Upper lobe of left lung (tissue), 6 donors: ENCODE measurements at places on chromosomes 12 and 14. TPM values are rescaled to one million over a fixed set of nuclear protein-coding genes. Genes with fewer than 3 reads are reported as not detected.

DNA sequence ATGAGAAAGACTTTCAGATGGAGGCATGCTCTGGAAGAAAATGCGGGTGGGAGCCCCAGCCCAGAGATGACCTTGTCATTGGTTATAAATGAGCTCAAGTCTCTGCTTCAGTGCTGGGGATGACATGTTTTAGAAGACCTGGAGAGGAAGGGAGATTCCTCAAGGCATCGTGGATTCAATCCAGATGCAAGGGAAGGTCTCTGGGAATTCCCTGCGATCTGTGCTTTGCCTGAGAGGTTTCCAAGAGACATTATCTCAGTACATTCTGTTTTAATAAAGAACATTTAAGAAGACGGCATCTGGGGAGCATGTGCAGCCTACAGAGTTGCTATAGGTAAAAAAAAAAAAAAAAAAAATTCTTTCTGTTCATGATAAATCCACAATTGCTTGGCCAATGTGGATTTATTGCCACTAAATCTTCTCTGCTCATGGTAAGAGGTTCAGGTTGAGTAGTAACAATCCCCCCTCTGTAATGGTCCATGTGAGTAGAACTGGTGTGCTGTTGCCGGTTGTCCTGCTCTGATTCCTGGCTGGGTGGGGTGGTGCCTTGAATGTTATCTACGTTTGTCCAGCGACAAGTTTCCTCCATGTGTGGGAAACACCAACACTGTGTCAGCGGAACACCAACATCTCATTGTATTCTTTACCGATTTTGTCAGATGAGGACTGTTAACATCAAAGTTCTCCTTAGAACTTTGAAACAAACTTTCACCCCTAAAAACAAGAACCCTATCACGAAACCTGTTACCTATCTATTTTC is 230.0 kb downstream of the MSRB3 start:
- H3K4me1 ChIP-seq = no peaks in the 10 kb centered on the region
- DNase-seq = no peak
- no peaks in the 10 kb centered on the region for H3K27me3 ChIP-seq
- H3K36me3 ChIP-seq = no peaks in the 10 kb centered on the region
- H3K27ac ChIP-seq = no peak overlapping the region

GRCh38 chr12:94264736-94265485 is 116.5 kb downstream of the PLXNC1 start:
- H3K36me3 ChIP-seq = no peaks in the 10 kb centered on the region
- peak overlapping the region; percentile 50 for H3K27ac ChIP-seq
- no peak overlapping the region for H3K4me3 ChIP-seq
- H3K4me1 ChIP-seq = peaks cover 39% of the 10 kb centered on the region

GRCh38 chr12:96516472-96517430 is 27.4 kb downstream of the CFAP54 start:
- peaks cover 3% of the 10 kb centered on the region for H3K4me1 ChIP-seq
- H3K27me3 ChIP-seq = no peaks in the 10 kb centered on the region
- H3K27ac ChIP-seq = no peak overlapping the region
- no peak for DNase-seq

GRCh38 chr12:131065801-131066200 is 112.1 kb downstream of the ADGRD1 start:
- DNase-seq = no peak
- H3K27me3 ChIP-seq = no peaks in the 10 kb centered on the region
- H3K4me1 ChIP-seq = no peaks in the 10 kb centered on the region
- H3K27ac ChIP-seq = no peak overlapping the region
- no peaks in the 10 kb centered on the region for H3K36me3 ChIP-seq

DNA sequence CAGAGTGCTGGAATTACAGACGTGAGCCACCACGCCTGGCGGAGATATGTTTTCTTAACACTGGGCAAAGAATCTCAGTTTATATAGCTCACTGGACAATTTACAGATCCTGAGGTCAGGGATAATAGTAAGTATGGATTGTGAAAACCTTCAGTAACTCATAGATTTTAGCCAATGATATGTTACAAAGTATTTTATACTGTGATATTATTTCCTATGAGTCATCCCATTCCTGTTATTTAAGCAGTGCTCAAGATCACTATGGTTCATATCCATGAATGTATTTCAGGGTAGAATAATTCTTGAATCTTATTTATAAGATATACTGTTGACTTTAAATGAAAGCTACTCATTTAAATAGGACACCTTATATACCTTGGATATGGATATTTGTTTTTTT is 107.2 kb downstream of the RAD51B start:
- no peak overlapping the region for H3K4me3 ChIP-seq
- no peaks in the 10 kb centered on the region for H3K27me3 ChIP-seq
- no peaks in the 10 kb centered on the region for H3K4me1 ChIP-seq
- no peak overlapping the region for H3K27ac ChIP-seq
- no peaks in the 10 kb centered on the region for H3K36me3 ChIP-seq
- no peak for DNase-seq

GRCh38 chr12:112087055-112087850 is 21.3 kb downstream of the NAA25 start:
- H3K36me3 ChIP-seq = peaks cover 10% of the 10 kb centered on the region
- H3K27me3 ChIP-seq = no peaks in the 10 kb centered on the region
- H3K27ac ChIP-seq = no peak overlapping the region
- no peak for DNase-seq
- no peaks in the 10 kb centered on the region for H3K4me1 ChIP-seq

DNA sequence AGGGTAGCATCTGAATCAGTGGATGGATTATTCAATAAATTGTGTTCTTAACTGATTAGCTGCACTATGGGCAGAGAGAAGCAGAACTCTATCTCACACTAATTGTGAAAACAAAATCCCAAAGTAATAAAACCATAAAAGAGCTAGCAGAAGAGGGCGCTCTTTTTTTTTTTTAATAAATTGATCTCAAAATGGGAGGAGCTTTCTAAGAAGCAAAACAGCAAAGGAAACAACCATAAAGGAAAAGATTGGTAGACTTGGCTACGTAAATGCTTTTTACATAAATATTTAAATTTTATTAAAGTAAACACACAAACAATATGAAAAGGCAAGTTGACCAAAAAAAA is 1.5 kb upstream of the TM7SF3 start:
- H3K27me3 ChIP-seq = no peaks in the 10 kb centered on the region
- H3K4me1 ChIP-seq = peaks cover 28% of the 10 kb centered on the region
- no peaks in the 10 kb centered on the region for H3K36me3 ChIP-seq
- no peak overlapping the region for H3K4me3 ChIP-seq
- DNase-seq = no peak

DNA sequence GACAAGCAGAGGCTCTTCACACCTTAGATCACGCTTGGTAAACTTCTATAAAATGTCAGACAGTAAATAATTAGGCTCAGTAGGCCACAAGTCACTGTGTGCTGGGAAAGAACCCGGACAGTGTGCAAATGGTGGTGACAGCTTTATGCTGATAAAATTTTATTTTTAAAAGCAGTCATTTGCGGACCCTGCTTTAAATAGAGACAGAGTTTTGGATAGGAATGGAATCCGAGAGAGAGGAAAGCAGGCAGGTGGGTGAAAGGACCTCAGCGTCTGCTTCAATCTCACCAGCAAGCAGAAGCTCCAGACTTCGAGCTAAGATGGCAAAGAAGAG is 21.4 kb downstream of the ANKLE2 start:
- no peak for DNase-seq
- H3K4me3 ChIP-seq = no peak overlapping the region
- no peaks in the 10 kb centered on the region for H3K27me3 ChIP-seq
- H3K36me3 ChIP-seq = peaks cover 100% of the 10 kb centered on the region

DNA sequence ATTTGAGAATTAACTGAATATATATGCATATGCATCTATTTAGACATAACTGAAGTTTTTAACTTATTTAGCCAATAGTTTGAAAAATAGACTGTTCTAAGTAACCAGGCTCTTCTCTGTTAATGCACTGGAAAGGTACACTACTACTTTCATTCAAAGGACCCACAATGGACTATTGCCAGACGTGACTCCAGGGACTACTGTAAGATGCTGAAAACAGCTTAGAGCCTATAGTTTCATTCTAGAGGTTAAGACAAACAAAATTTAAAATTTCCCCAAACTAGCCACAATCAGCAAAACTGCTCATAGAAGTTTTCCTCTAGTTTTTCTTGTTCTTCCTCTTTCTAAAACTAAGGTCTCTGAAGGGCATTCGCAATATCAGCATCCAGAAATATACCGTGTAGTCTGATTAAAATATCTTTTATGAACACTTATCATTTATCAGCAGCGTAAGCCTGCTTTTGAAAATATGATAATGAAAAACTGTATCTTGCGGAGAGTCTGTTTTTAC is 10.4 kb downstream of the APPL2 start:
- peaks cover 81% of the 10 kb centered on the region for H3K4me1 ChIP-seq
- H3K36me3 ChIP-seq = peaks cover 6% of the 10 kb centered on the region
- no peak overlapping the region for H3K27ac ChIP-seq

The PLEKHD1 gene
- 1.7 TPM for total RNA-seq

- H3K4me3 ChIP-seq = no peak overlapping the region
- no peaks in the 10 kb centered on the region for H3K36me3 ChIP-seq
- H3K4me1 ChIP-seq = no peaks in the 10 kb centered on the region
- H3K27me3 ChIP-seq = no peaks in the 10 kb centered on the region
- DNase-seq = no peak
- no peak overlapping the region for H3K27ac ChIP-seq
These were observed 521.2 kb upstream of the TBX3 start for GRCh38 chr12:115204957-115205754.

GRCh38 chr12:81274637-81275529 is 197.0 kb downstream of the ACSS3 start:
- H3K27me3 ChIP-seq = no peaks in the 10 kb centered on the region
- no peaks in the 10 kb centered on the region for H3K36me3 ChIP-seq
- no peak overlapping the region for H3K4me3 ChIP-seq
- no peak for DNase-seq

- H3K4me3 ChIP-seq = no peak overlapping the region
- peaks cover 39% of the 10 kb centered on the region for H3K4me1 ChIP-seq
- no peak overlapping the region for H3K27ac ChIP-seq
These were observed 49.9 kb downstream of the PPP2R5E start for GRCh38 chr14:63493246-63493645.

GRCh38 chr14:69151458-69152180 is 1.3 kb downstream of the DCAF5 start:
- H3K36me3 ChIP-seq = peaks cover 2% of the 10 kb centered on the region
- H3K4me3 ChIP-seq = peak overlapping the region; percentile 91

DNA sequence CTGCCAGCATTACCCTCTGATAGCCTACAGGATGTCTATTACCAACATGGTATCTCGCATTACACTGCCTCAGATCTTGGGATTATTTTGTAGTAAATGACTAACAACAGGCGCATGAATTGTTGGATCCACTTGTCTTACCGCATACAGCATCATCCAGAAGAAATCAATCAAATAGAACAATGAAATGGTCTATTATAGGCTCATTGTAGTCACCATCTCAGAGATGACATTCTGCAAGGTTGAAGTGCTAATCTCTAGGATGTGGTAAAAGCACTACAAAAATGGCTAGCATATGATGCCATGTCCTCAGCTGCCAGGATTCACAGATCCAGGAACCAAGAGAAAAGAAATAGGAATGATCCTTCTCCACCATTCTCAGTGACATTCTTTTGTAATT is 52.0 kb downstream of the WASHC3 start:
- no peaks in the 10 kb centered on the region for H3K27me3 ChIP-seq
- H3K27ac ChIP-seq = no peak overlapping the region
- peaks cover 11% of the 10 kb centered on the region for H3K36me3 ChIP-seq
- H3K4me1 ChIP-seq = no peaks in the 10 kb centered on the region
- DNase-seq = no peak
- H3K4me3 ChIP-seq = no peak overlapping the region

The SNRNP35 gene
- 50.3 TPM for total RNA-seq

DNA sequence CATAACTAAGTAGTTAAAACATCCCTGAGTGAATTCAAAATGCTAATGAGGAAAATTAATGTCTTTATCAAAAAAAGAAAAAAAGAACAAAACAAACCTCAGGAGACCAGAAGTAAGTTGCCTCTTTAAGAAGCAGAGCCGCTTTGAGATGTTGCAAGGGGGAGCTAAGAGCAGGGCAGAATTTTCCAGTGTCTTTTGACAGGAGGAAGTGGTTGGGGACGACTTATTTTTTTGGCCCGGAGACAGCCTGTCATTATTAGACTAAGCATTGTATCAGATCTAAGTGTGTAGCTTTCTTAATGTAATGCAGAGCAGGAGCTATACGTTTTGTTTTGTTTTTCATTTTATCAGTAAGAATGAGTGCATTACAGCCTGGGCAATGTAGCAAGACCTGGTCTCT is 206.6 kb downstream of the CACNA1C start:
- no peak for DNase-seq
- no peak overlapping the region for H3K27ac ChIP-seq
- no peaks in the 10 kb centered on the region for H3K36me3 ChIP-seq
- H3K27me3 ChIP-seq = no peaks in the 10 kb centered on the region

DNA sequence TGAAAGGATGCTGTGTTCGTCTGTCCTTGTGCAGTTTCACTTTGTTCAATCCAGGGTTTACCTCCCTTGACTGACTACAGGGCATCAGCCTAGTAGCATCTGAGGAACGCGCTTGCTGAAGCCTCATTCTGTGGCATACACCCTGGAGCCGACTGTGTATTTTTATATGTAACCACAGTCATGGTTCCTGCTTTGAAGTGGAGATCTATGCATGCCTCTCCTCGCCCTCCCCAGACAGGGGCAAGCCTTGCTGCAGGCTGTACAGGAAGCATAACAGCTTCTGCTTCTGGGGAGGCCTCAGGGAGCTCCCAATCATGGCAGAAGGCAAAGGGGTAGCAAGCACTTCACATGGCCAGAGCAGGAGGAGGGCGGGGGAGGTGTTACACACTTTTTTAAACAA is 262.1 kb downstream of the BCL11B start:
- no peaks in the 10 kb centered on the region for H3K27me3 ChIP-seq
- no peak overlapping the region for H3K4me3 ChIP-seq
- no peaks in the 10 kb centered on the region for H3K36me3 ChIP-seq

The TOMM20L gene
- total RNA-seq = not detected

The REP15 gene
- 4.4 TPM for total RNA-seq

- peaks cover 57% of the 10 kb centered on the region for H3K4me1 ChIP-seq
- H3K36me3 ChIP-seq = no peaks in the 10 kb centered on the region
- DNase-seq = peak; percentile 91
- peak overlapping the region; percentile 57 for H3K4me3 ChIP-seq
These were observed 2.0 kb downstream of the BHLHE41 start for GRCh38 chr12:26122681-26123481.

DNA sequence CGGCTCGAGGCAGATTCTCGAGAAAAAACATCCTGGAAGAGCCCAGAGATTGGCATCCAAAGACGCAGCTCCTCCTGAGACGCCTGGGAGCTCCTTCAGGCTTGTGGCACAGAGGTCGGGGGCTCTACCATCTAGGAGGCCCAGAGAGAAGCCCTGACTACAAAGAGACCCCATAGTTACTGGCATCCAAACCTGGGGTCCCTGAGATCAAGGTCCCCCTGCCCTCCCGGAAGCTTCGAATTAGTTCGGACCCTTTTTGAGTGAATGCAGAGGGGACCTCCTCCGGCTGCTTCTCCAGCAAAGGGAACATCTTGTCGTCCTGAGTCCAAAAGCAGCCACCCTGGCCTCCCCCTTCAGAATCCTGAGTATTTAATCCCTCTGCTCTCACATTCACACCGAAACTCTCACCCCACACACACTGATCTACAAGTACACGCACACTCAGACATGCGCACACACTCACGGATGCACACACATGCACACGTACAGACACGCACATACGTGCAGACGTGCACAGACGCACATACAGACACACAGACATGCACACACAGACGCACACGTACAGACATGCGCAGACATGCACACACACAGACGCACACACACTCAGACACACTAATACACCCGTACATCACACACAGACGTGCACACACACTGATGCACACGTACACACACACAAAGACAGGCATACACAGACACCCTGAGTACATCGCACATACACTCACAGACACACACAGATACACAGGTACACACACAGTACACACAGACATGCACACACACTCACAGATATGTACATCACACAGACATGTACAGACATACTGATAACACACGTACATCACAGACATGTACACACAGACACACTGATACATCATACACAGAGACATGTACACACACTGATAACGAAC is 5.9 kb downstream of the ZNF605 start:
- H3K4me3 ChIP-seq = no peak overlapping the region
- DNase-seq = no peak
- H3K27me3 ChIP-seq = no peaks in the 10 kb centered on the region
- H3K27ac ChIP-seq = no peak overlapping the region

The KCNA1 gene
- total RNA-seq = not detected
